ENCODE measurements at places on chromosomes 4 and X.

GRCh38 chr4:115596265-115597001 lies 483.0 kb upstream of the NDST4 start:
- no peaks in the 10 kb centered on the region for H3K4me1 ChIP-seq
- no peak overlapping the region for H3K27ac ChIP-seq
- H3K27me3 ChIP-seq: no peaks in the 10 kb centered on the region

- no peak overlapping the region for H3K4me3 ChIP-seq
- H3K36me3 ChIP-seq: no peaks in the 10 kb centered on the region
- no peak for DNase-seq
- no peaks in the 10 kb centered on the region for H3K27me3 ChIP-seq
- no peaks in the 10 kb centered on the region for H3K4me1 ChIP-seq
- no peak overlapping the region for H3K27ac ChIP-seq
These were observed 27.6 kb downstream of the WDR44 start for GRCh38 chrX:118373538-118373937.

DNA sequence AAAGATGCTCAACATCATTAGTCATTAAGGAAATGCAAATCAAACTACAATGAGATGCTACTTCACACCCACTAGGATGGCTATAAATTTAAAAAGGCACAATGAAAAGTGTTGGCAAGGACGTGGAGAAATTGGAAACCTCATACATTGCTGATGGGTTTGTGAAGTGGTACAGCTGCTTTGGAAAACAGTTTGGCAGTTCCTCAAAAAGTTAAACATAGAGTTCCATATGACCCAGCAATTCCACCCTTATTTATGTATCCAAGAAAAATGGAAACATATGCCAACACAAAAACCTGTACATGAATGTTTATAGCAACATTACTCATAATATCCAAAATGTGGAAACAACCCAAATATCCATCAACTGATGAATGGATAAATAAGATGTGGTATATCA lies 101.3 kb upstream of the MAGEB10 start:
- no peak overlapping the region for H3K4me3 ChIP-seq
- no peak for DNase-seq
- H3K27me3 ChIP-seq: no peaks in the 10 kb centered on the region

- DNase-seq: no peak
- H3K27ac ChIP-seq: no peak overlapping the region
- no peaks in the 10 kb centered on the region for H3K27me3 ChIP-seq
- H3K4me3 ChIP-seq: no peak overlapping the region
These were observed 27.6 kb upstream of the HUWE1 start for GRCh38 chrX:53713987-53714579.

DNA sequence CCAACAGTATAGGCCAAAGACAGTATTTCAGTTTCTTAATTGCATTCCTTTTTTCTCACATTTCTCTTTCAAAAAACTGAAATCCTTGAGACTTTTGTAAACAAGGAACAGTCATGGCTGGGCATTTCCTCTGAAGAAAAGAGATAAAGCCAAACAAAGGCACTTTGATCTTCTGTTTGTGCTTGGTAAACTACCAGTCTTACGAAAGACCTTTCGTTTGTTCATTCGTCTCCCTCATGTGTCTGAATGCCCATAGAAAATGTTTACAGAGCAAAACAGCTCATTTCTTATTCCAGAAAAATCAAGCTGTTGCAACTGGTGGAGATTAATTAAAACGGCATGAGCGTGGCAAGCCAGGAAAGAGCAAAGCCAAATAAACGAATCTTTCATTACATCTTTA lies 178.0 kb downstream of the GASK1B start:
- DNase-seq: no peak
- H3K27ac ChIP-seq: no peak overlapping the region

- no peak overlapping the region for H3K4me3 ChIP-seq
- H3K4me1 ChIP-seq: no peaks in the 10 kb centered on the region
- no peaks in the 10 kb centered on the region for H3K27me3 ChIP-seq
- peak overlapping the region; percentile 63 for H3K27ac ChIP-seq
- DNase-seq: no peak
These were observed 17.8 kb upstream of the ARSJ start for GRCh38 chr4:113997206-113997605.

DNA sequence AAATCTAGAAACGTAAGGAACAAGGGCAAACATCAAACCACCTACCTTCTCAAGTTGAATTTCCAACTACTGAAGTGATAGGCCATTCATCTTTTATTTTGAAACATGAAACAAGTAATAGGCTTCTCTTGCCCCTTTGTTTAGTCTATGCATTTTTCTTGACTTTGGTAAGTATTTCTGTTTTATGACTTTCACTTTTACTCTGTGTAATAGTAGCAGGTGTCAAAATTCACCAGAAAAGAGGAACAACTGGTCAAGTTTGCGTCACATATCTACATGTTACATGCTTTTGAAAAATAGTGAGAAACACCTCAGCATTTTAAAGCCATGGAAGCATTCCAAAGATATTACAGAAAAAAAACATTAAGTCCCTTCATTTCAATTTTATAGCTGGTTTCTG lies 157.1 kb upstream of the FTHL17 start:
- H3K36me3 ChIP-seq: no peaks in the 10 kb centered on the region
- no peaks in the 10 kb centered on the region for H3K4me1 ChIP-seq
- no peaks in the 10 kb centered on the region for H3K27me3 ChIP-seq
- no peak overlapping the region for H3K4me3 ChIP-seq
- no peak for DNase-seq
- peak overlapping the region; percentile 12 for H3K27ac ChIP-seq

- no peak overlapping the region for H3K4me3 ChIP-seq
- H3K27me3 ChIP-seq: no peaks in the 10 kb centered on the region
- H3K27ac ChIP-seq: no peak overlapping the region
- no peak for DNase-seq
These were observed 109.9 kb downstream of the WDFY3 start for GRCh38 chr4:84856468-84857049.

- H3K27ac ChIP-seq: no peak overlapping the region
- peak; percentile 16 for DNase-seq
- H3K4me1 ChIP-seq: no peaks in the 10 kb centered on the region
- no peaks in the 10 kb centered on the region for H3K36me3 ChIP-seq
- H3K27me3 ChIP-seq: no peaks in the 10 kb centered on the region
These were observed 238.8 kb downstream of the GRIA3 start for GRCh38 chrX:123422875-123423274.

DNA sequence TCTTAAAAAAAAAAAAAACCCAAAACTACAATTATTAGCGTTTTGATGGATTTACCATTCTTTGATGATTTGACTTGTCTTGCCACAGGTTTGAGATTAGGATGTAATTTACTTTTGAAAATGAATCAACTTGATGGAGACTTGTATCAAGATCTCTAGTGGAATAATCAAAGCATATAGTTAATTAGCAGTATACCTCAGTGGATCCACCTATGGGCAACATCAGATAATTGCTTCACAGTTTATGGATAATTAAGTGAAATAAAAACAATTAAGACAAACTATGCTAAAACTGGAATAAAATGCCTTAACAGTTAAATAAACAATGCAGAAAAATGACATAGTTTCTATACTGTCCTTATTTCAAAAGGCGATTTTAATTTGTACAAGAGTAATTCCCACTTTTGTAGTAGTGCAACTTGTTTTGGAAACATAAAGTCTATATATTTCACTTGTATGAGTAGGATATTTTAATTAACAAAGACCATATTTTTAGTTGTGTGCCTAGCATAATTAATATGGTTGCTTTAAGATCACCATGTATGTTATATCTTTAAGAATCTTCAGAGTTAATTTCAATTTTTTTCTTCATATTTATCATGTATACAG lies 4.2 kb downstream of the CPEB2 start:
- H3K36me3 ChIP-seq: peaks cover 4% of the 10 kb centered on the region
- peak overlapping the region; percentile 100 for H3K27ac ChIP-seq
- DNase-seq: no peak
- peaks cover 26% of the 10 kb centered on the region for H3K4me1 ChIP-seq

DNA sequence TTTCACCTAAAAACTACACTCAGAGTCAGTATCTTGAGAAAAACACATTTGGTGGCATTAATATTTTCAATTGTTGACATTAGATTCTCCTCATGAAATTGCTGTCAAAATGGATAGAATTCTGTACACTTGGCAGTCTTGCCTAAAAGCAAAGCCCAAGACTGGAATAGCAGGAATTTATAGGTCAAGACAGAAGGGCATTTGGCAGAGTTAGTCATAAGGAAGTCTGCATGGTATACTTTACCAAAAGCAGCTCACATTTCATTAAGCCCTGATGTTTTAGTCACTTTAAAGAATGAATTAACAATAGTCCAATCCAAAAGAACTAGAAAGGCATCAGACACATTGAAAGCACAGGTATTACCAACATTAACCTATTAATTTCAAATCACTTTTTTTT lies 7.1 kb downstream of the CCDC160 start:
- no peak overlapping the region for H3K27ac ChIP-seq
- DNase-seq: no peak
- no peak overlapping the region for H3K4me3 ChIP-seq
- no peaks in the 10 kb centered on the region for H3K4me1 ChIP-seq
- no peaks in the 10 kb centered on the region for H3K36me3 ChIP-seq
- H3K27me3 ChIP-seq: no peaks in the 10 kb centered on the region

DNA sequence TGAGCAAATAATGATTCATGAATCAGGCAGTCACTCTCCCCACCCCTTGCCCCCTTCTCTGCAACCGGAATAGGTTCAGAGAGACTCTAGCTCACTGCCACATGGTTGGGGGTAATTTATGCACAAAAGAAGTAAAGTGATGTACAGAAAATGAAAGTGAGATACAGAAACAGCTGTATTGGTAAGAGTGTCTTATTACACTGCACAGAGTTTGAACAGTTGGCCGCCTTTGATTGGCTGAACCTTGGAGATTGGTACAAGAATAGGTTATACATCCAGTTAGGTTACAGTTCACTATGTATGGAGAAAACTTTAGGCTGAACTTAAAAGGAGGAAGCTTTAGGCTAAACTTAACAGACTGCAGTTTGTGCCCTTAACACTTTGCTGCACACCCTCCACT lies 34.6 kb upstream of the DIAPH2 start:
- no peak for DNase-seq
- no peaks in the 10 kb centered on the region for H3K4me1 ChIP-seq
- no peak overlapping the region for H3K4me3 ChIP-seq
- no peak overlapping the region for H3K27ac ChIP-seq
- no peaks in the 10 kb centered on the region for H3K27me3 ChIP-seq

DNA sequence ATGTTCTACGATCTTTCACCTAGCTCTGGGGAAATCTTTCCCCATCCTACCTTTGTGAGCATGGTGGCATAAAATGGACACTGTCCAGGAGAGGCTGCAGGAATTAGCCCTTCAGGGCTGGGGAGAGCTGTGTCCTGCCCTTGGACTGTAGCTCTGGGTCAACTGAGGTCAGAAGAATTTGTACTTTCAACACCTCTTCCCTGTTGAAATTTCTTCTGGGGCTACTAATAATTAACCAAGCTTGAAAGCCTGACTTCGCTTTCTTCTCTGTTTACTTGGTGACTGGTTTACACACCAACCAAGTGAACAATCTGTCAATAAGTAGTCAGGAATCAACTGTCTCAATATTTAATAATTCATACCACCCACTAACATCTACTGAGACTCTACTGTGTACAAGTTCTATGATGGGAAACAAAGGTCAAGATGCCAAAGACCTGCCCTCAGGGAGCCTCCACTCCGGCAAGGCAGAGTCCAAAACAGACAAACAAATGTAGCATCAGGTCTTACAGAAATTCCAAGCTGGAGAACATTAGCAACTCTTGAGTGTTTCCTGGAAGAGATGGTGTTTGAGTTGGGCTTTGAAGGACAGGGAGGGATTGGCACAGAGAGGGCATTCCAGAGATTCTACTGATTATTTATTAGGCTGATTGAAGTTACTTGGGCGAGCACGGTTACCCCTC lies 113.1 kb downstream of the ENPP6 start:
- H3K27me3 ChIP-seq: no peaks in the 10 kb centered on the region
- H3K4me1 ChIP-seq: no peaks in the 10 kb centered on the region
- no peak overlapping the region for H3K27ac ChIP-seq

- H3K36me3 ChIP-seq: no peaks in the 10 kb centered on the region
- DNase-seq: no peak
- H3K27ac ChIP-seq: no peak overlapping the region
- H3K27me3 ChIP-seq: no peaks in the 10 kb centered on the region
- H3K4me1 ChIP-seq: no peaks in the 10 kb centered on the region
These were observed 16.8 kb downstream of the AFF2 start for GRCh38 chrX:148517176-148517575.

DNA sequence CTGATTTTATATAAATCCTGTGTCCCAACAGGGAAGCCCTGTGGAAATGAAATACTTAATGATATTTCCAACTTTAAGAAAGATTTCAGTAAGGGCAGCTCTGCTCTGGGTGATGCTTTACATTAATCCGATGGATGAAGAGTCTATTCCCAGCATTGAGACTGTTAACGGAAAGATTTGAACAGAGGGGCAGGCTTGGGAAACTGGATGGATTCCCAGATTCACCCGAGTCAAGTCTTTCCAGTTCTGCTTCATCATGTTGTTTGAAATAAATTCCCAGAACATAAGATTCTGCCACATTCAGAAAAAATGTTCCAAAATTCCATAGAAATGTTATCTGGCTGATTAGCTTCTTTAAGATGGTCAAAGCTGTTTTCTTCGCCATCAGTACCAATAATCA lies 246.0 kb downstream of the FBXW7 start:
- no peaks in the 10 kb centered on the region for H3K36me3 ChIP-seq
- H3K27me3 ChIP-seq: no peaks in the 10 kb centered on the region
- no peaks in the 10 kb centered on the region for H3K4me1 ChIP-seq
- DNase-seq: no peak
- H3K27ac ChIP-seq: no peak overlapping the region
- H3K4me3 ChIP-seq: no peak overlapping the region

- H3K36me3 ChIP-seq: no peaks in the 10 kb centered on the region
- H3K4me1 ChIP-seq: no peaks in the 10 kb centered on the region
- no peak overlapping the region for H3K4me3 ChIP-seq
- H3K27me3 ChIP-seq: no peaks in the 10 kb centered on the region
- DNase-seq: no peak
These were observed 220.8 kb downstream of the MID1IP1 start for GRCh38 chrX:39022106-39022505.

DNA sequence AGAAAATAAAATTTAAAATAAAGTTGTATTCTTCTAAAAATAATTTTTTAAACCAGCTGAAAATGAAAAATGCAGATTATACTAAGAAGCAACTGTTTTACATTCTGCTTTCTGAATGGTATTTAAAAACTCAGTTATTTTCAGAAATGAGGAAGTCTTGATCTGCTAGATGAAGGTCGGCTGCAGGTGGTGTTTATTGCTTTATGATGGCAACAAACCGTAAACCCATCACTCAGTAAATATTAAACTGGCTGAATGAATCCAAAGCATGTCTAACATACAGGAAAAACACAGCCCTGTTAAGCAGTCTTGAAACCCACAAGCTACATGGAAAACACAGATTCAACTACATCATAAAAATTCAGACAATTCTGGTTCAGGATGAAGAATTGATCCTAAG lies 29.3 kb downstream of the DYNLT3 start:
- H3K27ac ChIP-seq: no peak overlapping the region
- H3K4me1 ChIP-seq: peaks cover 5% of the 10 kb centered on the region
- DNase-seq: peak; percentile 14
- no peak overlapping the region for H3K4me3 ChIP-seq
- H3K36me3 ChIP-seq: no peaks in the 10 kb centered on the region
- H3K27me3 ChIP-seq: no peaks in the 10 kb centered on the region

- H3K27ac ChIP-seq: no peak overlapping the region
- DNase-seq: no peak
- no peaks in the 10 kb centered on the region for H3K36me3 ChIP-seq
- no peaks in the 10 kb centered on the region for H3K4me1 ChIP-seq
- no peaks in the 10 kb centered on the region for H3K27me3 ChIP-seq
These were observed 191.0 kb upstream of the PPARGC1A start for GRCh38 chr4:24080871-24081270.
